ENCODE measurements at places on chromosomes 7 and 10.

GRCh38 chr10:19815731-19816410 lies 361 bp upstream of the PLXDC2 start:
- DNase-seq, result no peak

- no peak for DNase-seq
Measured at GRCh38 chr10:69497231-69497561, 45.9 kb downstream of the TSPAN15 start.

- DNase-seq, result no peak
Measured at GRCh38 chr10:78566284-78567111, 502.3 kb upstream of the ZMIZ1 start.

DNA sequence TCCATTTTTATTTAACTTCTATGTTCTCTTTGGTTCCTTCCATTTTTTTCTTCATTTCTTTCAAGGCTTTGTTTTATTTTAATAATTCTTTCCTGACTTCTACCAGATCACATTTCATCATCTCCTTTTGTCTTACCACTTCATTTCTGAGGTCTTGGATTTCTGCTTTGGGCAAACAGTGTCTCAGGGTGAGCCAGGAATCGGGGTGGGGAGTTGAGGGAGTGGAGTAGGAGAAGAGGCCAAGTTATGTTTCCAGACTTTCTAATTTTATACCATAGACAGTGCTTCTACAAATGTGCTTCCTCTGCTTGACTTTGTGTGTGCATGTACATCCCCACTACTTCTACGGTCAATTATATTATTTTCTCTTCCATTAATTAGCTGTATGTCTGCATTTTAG lies 112.1 kb downstream of the PRKG1 start:
- no peak for DNase-seq

DNA sequence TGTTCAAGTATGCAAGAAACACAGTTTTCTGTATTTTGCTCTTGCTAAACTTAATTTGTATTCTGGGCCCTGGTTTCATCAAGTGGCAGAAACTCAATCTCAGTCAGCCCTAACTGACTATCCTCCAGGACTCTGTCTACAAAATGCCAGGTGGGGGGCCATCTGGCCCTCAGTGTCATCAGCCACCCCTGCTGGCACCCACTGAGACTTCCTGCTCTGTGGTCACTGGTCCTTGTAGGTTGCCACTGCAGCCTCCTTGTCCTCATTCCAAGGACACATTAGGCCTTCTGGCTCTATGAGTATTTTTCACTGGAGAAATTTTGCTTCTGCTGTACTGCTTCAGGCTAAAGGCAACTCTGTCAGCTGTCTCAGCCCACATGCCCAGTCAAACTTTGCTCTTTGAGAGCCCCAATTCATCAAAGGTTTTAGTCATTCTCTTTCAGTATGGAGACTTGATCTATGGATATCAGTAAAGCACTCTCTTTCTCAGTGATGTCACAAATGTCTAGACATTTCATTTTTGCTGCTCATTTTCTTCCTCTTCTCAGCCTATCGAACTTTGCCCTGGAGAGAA lies 163.6 kb downstream of the KCND2 start:
- no peak for DNase-seq

GRCh38 chr7:26664274-26664673 lies 200.1 kb downstream of the SKAP2 start:
- no peak for DNase-seq

- DNase-seq, result no peak
Measured at GRCh38 chr7:134317434-134317833, 704 bp upstream of the SLC35B4 start.

GRCh38 chr10:93039110-93039509 lies 21.5 kb upstream of the CYP26C1 start:
- DNase-seq, result no peak

- no peak for DNase-seq
Measured at GRCh38 chr10:68559251-68559650, 886 bp upstream of the TET1 start.

- DNase-seq, result no peak
Measured at GRCh38 chr10:12243864-12244620, 48.1 kb downstream of the CDC123 start.

- no peak for DNase-seq
Measured at GRCh38 chr10:120494313-120494710, 37.3 kb downstream of the PLPP4 start.

DNA sequence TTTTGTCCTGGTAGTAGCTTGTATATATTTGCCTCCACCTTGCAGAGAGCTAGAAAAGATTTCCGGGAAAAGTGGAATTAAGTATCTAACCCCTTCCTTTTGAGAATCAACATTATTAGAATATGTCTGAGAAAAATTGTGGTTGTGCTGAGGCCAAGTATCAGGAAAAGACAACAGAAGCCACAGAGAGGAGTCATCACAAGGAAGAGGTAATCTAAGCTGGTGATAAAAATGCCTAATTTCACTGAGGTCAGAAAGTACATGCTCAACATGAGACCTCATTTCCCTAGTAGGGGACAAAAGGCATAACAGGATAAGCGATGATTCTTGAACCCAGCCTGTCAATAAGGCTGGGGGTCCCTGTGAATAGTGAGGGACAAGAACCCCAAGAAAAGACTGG lies 97.0 kb upstream of the PDE1C start:
- no peak for DNase-seq

GRCh38 chr10:93715345-93715744 lies 13.0 kb upstream of the FRA10AC1 start:
- DNase-seq, result no peak

DNA sequence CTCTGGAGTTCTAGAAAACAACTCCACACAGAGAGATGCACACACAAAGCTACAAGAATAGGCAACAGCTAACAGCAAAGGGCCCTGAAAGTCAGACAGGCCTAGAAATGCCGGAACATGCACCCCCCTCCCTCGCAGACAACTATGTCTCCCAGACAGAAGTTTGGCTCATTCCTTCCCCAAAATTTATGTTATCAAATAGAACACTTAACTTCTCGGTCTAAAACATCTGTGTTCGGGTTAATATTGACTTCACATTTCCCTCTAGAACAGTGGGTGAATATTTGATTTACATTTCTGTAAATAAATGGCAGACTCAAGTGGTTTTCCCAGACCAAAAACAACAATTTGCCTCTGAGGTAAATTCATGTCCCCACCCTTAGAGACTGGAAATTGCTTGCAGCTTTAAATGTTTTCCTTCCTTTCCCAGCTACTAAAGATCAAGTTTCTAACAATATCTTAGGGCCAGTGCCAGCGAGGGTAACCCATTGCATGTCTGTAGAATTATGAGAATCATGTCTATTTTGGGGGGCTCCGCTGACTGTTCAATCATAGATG lies 92.5 kb upstream of the INHBA start:
- no peak for DNase-seq

GRCh38 chr10:72085166-72085565 lies 3.2 kb downstream of the SPOCK2 start:
- no peak for DNase-seq

DNA sequence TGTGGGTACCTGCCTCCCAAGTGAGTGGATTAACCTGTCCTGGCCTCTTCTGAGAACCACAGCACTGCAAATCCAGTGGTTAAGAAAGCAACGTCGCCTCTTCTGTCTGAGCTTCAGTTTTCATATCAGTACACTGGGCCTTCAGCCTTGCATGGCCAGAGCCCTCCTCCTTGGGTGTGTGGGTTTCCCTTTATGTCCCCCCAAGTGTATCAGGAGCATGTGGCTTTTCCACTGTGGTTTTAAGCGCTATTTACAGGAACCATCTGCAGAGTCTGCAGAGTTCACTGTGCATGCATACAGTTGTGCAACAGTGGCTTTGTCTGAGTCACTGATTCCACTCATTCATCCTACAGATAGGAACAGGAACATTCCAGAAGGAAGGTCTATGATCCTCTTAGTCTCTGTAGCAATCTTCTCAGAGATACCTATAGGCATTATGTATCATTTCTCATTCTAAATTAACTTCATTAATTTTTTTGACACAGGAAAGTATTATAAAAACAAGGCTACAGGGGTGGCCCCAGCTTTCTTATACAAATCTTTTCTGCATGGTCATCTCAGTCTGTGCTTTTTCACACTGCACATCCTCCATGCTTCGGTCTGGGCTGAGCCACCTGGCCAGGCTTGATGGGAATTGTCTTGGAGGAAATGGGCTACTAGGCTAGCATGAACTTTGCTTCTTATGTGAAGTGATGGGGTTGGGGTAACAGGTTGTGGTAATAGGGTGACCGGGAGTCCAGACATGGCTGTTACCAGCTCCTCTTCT lies 17.1 kb downstream of the MBL2 start:
- no peak for DNase-seq

GRCh38 chr7:4169455-4169854 lies 512.6 kb upstream of the FOXK1 start:
- no peak for DNase-seq

- DNase-seq, result no peak
Measured at GRCh38 chr10:110834629-110835301, 37.0 kb upstream of the PDCD4 start.

DNA sequence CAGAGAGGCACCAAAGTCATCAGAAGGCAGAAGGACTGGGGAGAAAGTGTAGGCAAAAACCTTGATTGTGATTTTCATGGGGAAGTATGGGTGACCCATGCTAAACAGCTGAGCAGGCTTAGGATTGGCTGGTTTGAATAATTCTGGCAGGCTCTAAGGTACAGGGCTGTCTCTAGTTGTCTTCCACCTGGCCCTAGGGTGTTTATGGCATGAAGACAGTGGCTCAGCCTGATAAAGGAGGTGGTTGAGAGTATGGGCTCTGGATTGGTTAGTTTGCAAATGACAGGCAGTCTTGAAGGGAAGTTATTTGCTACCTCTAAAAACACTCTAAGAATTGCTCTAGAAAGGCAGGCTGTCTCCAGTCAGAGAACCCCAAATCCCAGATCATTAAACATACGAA lies 100.3 kb downstream of the STRA8 start:
- DNase-seq, result no peak

GRCh38 chr7:31887006-31887405 lies 183.2 kb downstream of the PDE1C start:
- no peak for DNase-seq

DNA sequence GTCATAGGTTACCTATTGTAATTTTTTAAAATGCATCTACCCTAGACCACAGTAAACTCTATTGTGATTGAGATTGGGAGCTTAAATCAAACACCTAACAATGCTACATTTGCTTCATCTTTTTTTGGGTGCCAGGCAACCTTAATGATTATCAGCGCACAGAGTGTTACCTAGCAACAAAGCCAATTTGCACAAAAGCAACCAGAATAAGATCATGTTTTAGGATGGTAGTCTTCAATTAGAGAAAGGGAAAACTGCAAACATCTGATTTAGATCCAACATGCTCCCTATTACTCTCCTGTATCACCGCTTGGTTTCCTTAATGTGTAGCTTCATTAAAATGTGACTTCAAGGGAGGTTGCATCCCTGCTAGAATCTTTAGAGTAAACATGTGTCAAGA lies 226.9 kb downstream of the ABCA13 start:
- DNase-seq, result no peak

- peak; percentile 55 for DNase-seq
Measured at GRCh38 chr7:100965723-100966541, 3.4 kb upstream of the MUC12 start.

GRCh38 chr7:134785842-134786241 lies 6.4 kb downstream of the CALD1 start:
- DNase-seq, result no peak

DNA sequence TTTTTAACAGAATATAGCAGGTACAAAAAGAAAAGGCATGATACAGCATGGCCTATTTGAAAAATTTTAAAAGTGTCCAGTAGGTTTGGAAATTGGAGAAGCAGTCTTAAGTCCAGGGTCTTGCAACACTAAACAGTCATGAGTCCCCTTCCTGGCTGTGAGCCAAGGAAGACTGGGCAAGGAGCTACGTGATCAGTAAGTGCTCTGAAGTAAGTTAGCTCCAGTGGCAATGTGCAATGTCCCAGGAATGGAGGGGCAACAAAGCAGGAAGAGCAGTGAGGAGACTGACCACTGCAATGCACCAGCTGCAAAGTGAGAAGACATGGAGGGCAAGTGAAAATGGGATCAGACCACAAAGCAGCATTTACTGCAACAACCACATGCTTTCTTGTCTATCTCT lies 72.9 kb upstream of the GRID1 start:
- no peak for DNase-seq

GRCh38 chr10:119784340-119785067 lies 58.7 kb downstream of the INPP5F start:
- DNase-seq, result no peak

DNA sequence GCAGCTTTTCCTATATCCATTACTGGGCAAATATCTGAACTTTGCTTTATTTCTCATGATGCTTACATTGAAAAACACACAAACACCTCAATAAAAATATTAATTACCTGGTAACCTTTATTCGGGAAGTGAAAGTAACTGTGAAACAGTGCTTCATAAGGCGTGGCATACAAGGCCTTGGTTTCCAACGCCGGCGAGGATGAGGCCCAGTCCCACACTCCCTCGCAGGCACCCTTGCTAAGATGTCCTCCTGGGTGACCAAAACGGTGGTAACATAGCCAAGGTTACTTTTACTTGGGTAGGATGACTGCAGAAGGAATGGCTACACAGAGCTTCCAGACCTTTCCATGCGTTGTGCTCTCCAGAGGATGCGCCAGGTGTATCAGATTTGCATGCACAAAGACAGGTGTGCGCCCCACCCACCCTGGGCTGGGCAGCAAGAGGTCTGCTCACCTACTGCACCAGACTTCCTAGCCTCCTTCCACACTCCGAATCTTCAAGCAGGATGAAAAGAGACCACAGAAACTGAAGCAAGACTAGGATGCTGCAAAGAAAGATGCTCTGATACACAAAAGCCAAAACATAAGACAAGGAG lies 13.3 kb upstream of the DAGLB start:
- DNase-seq, result no peak

GRCh38 chr10:35598379-35598778 lies 6.8 kb upstream of the GJD4 start:
- DNase-seq, result no peak

DNA sequence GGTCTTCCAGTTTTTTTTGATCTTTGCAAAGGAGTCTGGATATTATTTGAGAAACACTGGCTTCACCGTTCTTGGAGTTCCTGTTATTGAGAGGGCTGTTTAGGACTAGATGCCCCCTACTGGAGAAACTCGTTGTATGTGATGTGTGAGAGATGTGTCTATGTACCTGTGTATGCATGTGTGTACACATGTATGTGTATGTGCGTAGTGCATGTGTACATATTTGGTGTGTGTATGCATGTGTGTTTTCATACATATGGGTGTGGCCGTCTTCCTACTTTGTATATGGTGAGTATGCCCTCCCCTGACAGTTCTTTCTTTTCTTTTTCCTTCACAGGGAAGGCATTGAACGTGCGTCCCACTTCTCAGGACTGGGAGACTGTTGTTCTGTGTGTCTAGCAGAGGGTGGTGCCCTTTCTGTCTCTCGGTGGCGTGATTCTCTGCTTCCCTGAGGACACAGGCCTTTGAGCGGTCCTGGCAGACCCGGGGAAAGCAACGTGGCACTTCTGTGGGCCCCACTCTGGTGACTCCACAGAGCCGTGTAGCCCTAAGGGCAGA lies 3.0 kb upstream of the CALHM3 start:
- DNase-seq, result no peak

- DNase-seq, result no peak
Measured at GRCh38 chr10:108392286-108392685, 1227.8 kb upstream of the SORCS1 start.

- DNase-seq, result no peak
Measured at GRCh38 chr7:47946581-47947354, 1.5 kb downstream of the PKD1L1 start.

- no peak for DNase-seq
Measured at GRCh38 chr10:60073781-60074656, 167.7 kb upstream of the CCDC6 start.

- DNase-seq, result no peak
Measured at GRCh38 chr10:115854740-115855435, 418.1 kb downstream of the GFRA1 start.
